Adrenal gland (tissue), 19 donors: ENCODE measurements at places on chromosomes 7 and 10. TPM values are rescaled to one million over a fixed set of nuclear protein-coding genes. Genes with fewer than 3 reads are reported as not detected.

- DNase-seq: peak; percentile 91
These were observed 5.4 kb upstream of the SPACDR start for GRCh38 chr7:100469227-100470044.

- DNase-seq: no peak
These were observed 618.9 kb upstream of the C7orf33 start for GRCh38 chr7:147971606-147972110.

- peak; percentile 18 for DNase-seq
These were observed 3.0 kb upstream of the HOXA7 start for GRCh38 chr7:27159266-27160144.

- no peak for DNase-seq
These were observed 30.0 kb downstream of the PRSS2 start for GRCh38 chr7:142800699-142801260.

DNA sequence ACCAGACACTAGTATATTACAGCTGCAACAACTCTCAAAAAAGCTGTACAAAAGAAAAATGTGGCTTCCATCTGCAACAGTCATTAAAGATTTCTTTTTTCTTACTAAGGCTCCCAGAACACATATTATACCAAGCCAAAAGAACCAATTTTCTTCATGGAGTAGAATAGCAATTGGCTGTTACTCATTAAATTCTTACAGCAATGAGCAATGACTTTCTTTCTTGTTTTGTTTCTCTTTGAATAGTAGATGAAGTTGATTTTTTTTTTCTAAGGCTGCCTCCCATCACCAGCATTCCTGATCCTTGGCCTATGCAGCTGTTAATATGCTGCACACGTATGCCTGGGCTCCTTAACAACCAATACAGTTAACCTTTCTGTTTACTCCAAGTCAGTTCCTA is 36.6 kb upstream of the SPOCK2 start:
- no peak for DNase-seq

DNA sequence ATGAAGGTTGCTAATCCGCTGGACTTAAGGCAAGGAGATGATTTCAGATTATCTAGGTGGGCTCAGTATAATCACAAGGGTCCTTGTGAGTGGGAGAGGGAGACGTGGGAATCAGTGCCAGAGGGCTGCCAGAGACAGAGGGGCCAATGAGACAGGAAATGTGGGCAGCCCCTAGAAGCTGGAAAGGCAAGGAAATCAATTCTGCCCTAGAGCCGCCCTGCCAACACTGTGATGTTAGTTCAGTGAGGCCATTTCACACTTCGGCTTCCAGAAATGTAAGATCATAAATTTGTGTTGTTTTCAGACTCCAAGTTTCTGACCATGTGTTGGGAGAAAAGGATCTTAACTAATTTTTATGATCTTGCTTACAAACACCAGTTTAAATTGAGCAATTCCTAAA is 3.6 kb upstream of the GPNMB start:
- DNase-seq: no peak

DNA sequence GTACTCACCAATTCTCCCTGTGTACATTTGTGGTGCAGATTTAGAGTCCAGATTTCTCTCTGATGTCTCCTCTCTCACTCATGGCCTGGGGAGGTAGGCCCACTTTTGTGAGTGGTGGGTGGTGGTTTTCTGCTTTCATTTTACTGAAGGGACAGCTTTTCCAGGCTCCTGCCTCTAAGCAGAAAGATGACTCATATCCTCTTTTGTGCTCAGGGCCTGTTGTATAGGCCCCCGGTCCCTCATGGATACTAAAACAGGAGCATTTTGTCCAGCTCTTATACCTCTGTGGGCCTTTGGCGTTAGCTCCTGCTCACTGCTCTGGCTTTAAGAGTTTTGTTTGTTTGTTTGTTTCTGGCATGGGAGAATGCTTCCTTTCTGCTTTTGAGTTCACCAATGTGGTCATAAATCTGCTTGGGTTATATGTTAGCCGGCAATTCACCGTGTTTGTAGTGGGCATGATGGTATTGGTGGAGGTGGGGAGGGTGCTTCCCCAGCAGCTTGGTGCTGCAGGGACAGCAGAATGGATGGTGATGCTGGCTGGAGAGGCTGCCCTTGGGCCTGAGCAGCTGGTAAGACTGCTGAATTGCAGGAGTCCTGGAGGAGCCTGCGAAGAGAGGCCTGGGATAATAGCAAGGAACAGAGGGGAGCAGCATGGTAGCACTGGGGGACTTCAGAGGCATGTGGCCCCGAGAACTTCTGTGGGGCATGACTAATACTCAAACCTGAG is 468.7 kb downstream of the RPS24 start:
- DNase-seq: no peak

GRCh38 chr10:11013836-11014235 is 3.8 kb upstream of the CELF2 start:
- DNase-seq: no peak

TMEM213 gene
- not detected for total RNA-seq

DNA sequence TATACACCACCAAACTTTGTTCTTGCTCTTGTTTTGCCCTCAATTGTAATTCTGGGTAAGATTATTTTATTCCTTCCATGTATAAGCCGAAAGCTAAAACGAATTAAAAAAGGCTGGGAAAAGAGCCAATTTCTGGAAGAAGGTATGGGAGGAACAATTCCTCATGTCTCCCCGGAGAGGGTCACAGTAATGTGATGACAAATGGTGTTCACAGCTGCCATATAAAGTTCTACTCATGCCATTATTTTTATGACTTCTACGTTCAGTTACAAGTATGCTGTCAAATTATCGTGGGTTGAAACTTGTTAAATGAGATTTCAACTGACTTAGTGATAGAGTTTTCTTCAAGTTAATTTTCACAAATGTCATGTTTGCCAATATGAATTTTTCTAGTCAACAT is 12.5 kb upstream of the CFAP69 start:
- DNase-seq: no peak

DNA sequence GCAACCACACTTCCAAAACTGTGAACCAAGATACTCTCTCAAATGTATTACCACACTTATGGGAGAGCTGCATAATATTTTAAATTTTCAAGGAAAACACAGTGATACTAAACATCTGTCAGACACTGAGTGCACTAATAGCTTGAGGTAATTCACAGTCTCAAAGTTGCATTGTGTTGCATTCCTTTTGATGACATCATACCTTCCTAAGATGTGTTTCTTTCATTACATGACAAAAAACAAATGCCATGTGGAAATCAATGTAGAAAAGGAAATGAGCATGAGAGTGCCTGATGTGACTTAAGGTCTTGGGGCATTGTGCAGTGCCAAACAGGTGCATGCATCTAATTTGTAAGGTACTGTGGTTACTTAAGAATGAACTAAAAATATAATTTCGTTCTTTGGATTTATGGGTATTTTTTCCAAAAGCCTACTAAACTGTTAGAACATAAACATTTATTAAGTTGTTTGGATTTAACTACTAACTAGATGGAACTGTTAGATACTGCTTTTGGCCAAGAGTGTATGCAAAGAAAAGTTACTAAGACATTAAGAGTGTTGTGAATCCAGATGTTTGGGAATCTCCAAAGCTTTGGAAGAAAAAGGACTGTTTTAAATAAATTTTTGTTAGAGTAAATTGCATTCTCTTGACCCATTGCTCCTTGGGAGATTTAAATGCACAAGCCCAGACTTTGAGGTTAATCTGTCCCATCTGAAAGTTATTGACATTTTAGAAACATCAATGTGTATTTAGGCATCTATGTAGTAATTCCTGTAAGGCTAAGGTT is 496.2 kb upstream of the SEMA3D start:
- DNase-seq: no peak

GRCh38 chr7:91784469-91784868 is 96.0 kb downstream of the MTERF1 start:
- DNase-seq: no peak

GRCh38 chr7:129875745-129876411 is 76.9 kb downstream of the UBE2H start:
- no peak for DNase-seq

SMNDC1 gene
- 8.9 TPM for total RNA-seq
